Fibroblast of gingiva (primary cell): ENCODE measurements at places on chromosomes 4 and X.

- peak; percentile 74 for DNase-seq
Measured at GRCh38 chr4:33722254-33722653, 2522.1 kb downstream of the ARAP2 start.

GRCh38 chr4:7240306-7240705, 48.0 kb downstream of the SORCS2 start:
- DNase-seq: no peak

GRCh38 chr4:67632492-67632891, 68.5 kb downstream of the UBA6 start:
- DNase-seq: no peak

- DNase-seq: no peak
Measured at GRCh38 chr4:3096202-3096601, 21.7 kb downstream of the HTT start.

GRCh38 chr4:149709640-149710039, 106.0 kb downstream of the IQCM start:
- DNase-seq: no peak

- DNase-seq: peak; percentile 6
Measured at GRCh38 chrX:54807524-54808108, at the start of gene MAGED2. Gene MAGED2, plus strand, starts transcription at chrX:54807745. Its CDS starts 1,587 bp downstream, at chrX:54809332.

- DNase-seq: peak; percentile 92
Measured at GRCh38 chrX:95893636-95894035, 791.0 kb upstream of the DIAPH2 start.

DNA sequence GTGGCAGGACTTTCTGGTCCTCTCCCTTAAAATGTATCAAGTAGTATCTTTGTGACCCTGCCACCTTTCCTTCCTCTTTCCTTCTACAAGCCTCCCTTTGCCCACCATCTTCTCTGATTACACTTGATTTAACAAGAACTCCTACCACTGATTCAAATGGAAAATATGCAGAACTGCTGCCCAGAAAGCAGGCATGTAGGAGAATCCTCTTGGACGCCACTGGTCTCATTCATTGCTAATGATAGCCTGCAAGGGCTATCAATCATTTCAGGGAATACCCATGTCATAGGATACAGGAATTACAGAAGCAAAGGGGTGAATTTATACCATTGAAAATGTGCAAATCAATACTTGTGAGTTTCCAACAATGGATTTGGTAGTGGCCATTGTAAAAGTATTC, 294.6 kb upstream of the NRK start:
- DNase-seq: no peak

DNA sequence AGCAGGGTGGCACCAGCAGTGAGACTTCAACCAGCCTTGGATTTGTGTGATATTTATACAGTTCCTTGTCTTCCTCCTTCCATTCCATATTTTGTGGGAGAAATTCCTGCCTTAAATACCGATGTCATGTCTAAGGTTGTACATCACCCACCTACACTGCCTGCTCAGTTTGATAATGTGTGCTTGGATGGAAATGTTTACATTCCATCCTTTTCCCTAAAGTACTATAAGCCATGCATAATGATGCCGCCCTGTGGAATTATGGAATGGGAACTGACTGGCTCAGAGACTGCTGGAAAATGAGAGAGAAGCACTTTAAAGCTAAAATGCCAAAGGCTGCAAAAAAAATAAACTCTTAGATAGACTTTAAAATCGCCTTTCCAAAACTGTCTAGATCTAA, 11.3 kb upstream of the GLUD2 start:
- no peak for DNase-seq

DNA sequence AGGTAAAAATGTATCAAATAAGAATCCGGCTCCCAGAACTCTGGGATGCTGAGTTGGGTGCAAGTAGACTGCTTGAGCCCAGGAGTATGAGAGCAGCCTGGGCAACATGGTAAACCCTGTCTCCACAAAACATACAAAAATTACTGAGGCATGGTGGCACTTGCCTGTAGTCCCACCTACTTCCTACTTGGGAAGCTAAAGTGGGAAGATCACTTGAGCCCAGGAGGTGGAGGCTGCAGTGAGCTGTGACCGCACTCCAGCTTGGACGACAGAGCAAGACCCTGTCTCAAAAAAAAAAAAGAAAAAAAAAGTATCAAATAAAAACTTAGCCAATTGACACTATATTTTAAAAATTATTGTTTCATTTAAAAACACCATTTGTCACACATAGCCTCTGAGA, 84.4 kb downstream of the FBXW7 start:
- no peak for DNase-seq

GRCh38 chrX:71181558-71181909, 36.9 kb downstream of the NLGN3 start:
- DNase-seq: no peak

- no peak for DNase-seq
Measured at GRCh38 chr4:142700531-142700930, 145.6 kb downstream of the INPP4B start.

DNA sequence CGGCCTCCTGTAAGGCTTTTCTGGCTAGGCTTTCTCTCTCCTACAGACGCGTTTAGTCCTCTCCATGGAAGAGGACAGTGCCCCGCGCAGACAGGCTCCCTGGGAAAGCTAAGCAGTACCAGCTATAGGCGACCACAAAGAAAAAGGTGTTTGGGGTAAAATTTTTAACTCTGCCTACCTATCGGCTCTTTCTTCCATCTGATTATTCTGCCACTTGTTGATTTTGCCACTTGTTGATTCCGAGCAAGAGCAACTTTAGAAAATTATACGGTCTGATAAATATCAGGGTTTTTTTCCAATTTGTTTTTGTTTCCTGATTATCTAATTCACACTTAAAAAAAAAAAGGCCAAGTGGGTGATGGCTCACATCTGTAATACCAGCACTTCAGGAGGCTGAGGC, 1600.5 kb upstream of the TENM3 start:
- DNase-seq: no peak

- no peak for DNase-seq
Measured at GRCh38 chr4:84501721-84502267, 2.7 kb upstream of the NKX6-1 start.

- DNase-seq: no peak
Measured at GRCh38 chr4:139508581-139509237, 47.3 kb downstream of the SETD7 start.

DNA sequence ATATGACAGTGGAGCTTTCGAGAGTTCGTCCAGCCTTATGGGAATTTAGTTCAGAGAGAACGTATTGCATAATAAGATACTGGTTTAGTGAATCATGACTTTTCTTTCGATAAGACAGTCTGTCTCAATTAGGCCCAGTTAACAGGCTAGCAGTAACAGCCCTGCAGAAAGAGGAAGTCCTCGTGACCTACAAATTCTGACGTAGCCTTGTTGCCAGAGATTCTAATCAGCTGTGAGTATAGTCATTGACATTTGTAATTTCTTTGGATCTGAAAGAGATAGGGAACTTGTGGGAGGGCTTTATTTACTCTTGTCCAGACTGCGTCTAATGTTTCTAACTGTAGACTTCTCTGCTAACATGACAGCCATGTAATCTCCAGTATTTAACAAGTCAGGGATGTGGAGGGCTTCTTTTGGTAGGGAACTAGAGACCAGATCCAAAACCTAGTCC, 15.8 kb downstream of the ART3 start:
- peak; percentile 41 for DNase-seq

GRCh38 chr4:127084666-127085065, 548.1 kb upstream of the INTU start:
- DNase-seq: peak; percentile 27

DNA sequence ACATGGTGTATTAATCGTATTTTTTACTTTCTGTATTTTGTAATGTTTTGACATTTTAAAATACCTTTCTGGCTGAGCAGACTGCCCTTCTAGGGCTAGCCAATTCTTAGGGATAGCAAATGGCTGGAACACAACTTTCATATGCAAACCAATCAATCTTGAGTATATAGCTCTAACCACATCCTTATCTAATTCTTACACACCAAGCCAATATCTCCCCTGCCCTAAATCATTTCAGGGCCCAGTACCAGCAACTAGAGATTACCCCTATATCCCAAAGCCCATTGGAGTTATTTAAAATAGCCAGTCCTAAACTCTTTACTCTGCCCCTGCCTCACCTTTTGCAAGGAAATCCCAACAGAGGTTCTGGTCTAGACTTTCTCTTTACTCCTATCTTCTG, 58.3 kb downstream of the INTS12 start:
- no peak for DNase-seq

DNA sequence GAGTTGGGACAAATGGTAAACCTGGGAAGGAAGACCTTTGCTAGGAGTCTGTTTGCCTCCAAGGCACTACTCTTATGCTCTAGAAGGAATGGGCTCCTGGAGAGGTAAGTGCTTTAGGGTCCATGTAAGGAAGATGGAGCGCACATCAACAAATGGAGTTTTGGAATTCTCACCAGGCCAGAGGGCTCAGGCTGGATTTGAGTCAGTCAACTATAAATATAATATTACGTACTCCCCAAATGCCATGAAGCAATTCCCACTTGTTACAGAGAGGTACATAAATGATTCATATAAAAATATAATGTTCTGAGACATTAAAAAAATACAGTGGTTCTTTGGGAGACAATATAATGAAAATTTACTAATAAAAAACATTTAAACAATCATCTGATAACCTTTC, 1.6 kb upstream of the SLC9B1 start:
- no peak for DNase-seq

DNA sequence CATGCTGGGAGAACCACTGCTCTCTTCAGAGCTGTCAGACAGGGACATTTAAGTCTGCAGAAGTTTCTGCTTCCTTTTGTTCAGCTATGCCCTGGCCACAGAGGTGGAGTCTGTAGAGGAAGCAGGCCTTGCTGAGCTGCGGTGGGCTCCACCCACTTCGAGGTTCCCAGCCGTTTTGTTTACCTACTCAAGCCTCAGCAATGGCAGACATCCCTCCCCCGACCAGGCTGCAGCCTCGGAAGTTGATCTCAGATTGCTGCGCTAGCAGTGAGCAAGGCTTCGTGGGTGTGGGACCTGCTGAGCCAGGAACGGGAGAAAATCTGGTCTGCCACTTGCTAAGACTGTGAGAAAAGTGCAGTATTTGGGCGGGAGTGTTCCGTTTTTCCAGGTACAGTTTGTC, 118.9 kb downstream of the SLC10A6 start:
- DNase-seq: no peak

GRCh38 chr4:3789587-3789986, 23.4 kb downstream of the ADRA2C start:
- no peak for DNase-seq

- DNase-seq: no peak
Measured at GRCh38 chrX:10759141-10759799, 138.9 kb upstream of the MID1 start.

GRCh38 chr4:165208741-165209388, 1.5 kb downstream of the KLHL2 start:
- no peak for DNase-seq

GRCh38 chr4:22707390-22707789, 14.7 kb downstream of the GBA3 start:
- DNase-seq: no peak

- DNase-seq: peak; percentile 1
Measured at GRCh38 chrX:29890004-29890403, 325.4 kb upstream of the MAGEB2 start.

DNA sequence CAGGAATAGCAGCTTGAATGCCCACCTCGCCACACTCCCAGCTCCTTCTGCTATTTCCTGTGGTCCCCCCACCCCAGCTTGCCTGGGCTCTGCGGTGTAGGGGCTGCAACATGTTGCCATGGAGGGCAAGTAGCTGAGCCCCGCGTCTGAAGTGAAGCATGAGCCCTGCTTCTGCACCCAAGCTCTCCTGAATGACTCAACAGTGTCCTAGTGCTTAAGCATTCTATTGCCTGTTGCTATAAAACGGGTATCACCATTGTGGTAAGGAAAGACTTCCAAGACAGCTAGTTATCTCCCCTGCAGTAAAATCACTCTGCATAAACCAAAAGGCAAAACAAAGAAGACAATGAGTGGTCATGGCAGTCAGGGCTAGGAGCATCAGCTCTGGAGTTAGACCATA, 31.4 kb upstream of the SPATA4 start:
- DNase-seq: no peak

DNA sequence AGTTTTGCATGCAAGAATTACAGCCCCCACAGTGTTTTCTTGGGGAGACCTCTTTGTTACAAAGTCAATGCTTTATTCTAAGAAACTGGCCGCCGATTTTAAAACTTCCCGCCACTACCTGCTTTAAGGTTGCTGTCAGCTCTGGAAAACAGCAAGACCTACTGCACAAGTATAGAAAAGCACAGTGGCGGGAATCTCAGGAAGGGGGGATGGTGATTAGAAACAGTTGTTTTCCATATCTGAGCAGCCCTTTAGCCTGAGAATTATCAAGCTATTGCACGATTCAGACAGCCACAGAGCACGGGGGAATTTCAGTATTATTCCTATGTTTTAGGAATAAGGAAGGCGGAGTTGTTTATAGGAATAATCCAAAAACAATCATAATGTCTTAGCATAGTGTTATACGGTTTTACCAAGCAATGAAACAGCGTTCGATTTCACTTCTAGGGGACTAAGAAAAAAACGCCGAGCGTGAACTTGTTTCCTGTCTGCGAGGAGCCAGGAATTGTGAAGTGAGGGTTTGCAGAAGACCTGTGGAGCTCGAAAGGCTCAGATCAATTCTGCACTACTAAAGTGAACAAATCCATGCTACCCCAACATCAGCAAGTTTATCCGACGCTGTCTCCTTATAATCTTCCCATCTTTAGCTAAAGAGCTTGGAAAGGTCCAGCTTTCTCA, 81.3 kb downstream of the HMGN5 start:
- DNase-seq: peak; percentile 1

- no peak for DNase-seq
Measured at GRCh38 chr4:101334963-101335572, 12.3 kb downstream of the PPP3CA start.

GRCh38 chrX:140503714-140504351, 1.0 kb downstream of the SOX3 start:
- DNase-seq: no peak

DNA sequence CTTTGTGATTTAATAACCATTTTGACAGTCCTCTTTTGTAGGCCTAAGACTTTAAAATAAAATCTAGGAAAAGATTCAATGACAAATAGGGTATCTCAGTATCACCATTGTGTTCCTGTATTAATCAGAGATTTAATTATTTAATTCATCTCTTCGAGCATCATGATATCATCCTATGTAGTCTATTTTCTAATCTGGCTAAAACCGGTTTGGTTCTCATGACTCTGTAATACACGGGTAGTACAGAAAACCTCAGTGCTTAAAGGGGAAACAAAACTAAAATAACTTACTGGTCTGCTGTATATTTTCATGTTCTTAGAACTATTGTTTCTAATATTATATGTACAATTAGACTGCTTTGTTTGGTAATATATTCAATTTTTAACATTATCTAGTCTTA, 23.7 kb upstream of the FBXW7 start:
- DNase-seq: no peak

DNA sequence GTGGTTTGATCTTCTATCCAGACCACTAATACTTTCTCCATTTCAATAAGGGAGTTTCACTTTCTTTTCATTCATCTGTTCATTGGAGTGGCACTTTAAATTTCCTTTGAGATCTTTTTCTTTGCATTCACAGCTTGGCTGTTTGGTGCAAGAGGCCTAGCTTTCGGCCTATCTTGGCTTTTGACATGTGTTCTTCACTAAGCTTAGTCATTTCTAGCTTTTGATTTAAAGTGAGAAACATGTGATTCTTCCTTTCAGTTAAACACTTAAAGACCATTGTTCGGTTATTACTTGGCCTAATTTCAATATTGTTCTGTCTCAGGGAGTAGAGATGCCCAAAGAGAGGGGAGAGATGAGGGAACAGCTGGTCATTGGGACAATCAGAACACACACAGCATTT, 24.3 kb downstream of the CXCL13 start:
- DNase-seq: no peak
